ENCODE measurements at places on chromosomes 12 and 14. TPM values are rescaled to one million over a fixed set of nuclear protein-coding genes. Genes with fewer than 3 reads are reported as not detected.

Gene TMPRSS12
- not detected for total RNA-seq

Gene SETD1B
- 3.7 TPM for total RNA-seq

Gene NFYB
- total RNA-seq, result 47.8 TPM

DNA sequence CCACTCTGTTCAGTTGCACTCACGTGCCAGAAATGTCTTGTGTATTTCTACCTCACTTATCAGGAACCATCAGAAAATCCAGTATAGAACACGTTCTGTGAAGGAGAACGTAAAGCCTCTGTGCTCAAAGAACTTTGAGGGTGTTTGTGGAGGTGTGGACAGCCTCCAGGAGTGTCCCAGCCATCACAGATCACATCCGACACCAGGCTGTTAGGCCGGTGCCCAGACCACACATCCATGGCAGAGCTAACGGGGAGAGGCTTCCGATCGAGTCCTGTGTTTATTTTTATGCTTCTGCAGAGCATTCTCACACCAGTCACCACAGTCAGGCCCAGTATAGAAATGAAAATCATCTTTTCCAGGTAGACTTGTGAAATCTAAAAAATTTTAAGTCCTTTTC lies 53.6 kb downstream of the TPCN1 start:
- no peak for DNase-seq

DNA sequence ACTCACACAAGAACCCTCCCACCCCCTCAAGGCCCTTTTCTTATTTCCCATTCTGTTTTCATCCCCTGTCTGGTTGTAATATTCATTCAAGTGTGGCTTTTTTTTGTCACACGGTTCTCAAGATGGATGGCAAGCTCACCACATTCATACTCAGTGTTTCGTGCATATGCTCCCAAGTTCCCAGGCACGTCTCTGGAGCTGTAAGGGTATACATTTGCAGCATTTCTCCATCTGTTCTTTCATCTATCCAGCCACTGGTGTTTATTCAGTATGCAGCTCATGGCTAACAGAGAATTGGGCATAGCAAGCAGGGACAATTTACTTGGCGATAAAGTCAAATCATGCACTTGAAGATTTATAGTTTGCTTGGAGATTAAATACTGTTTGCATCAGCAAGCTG lies 212.1 kb downstream of the GRIN2B start:
- DNase-seq, result no peak

- no peak for DNase-seq
Observed at GRCh38 chr14:91568626-91569025, 58.5 kb upstream of the PPP4R3A start.

DNA sequence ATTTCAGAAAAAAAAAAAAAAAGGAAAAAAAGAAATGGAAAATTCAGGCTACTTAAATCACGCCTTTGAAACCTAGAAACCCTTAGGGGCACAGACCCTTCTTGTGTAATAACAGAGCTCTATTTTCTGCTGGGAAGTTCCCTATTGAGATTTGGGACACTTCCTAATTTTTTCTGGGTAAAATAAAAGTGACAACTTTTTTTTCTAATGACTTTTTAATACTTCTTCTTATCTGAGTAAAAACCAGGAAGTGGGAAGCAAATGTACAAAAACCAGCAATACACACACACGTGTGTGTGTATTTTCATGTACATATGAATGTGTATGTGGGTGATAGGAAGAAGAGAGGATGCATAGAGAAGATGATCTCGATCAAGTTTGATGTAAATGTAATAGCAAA lies 35.8 kb downstream of the ETV6 start:
- DNase-seq, result no peak

DNA sequence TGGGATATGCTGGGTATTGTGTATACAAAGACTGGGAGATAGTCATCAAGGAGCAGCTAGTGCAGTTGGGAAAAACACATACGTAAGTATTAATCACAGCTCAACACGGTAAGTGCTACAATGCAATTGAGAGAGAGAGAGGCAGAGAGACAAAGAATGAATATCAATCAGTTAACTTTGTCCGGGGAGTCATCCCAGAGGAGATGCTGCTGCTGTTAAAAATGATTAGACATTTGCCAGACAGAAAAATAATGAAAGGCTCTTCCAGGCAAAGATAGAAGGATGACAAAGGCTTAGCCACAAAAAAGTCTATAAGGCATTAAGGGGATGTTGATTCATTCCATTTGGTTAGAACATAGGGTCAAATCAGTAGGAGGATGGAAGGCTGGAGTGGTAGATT lies 45.1 kb downstream of the AKAP6 start:
- no peak for DNase-seq

DNA sequence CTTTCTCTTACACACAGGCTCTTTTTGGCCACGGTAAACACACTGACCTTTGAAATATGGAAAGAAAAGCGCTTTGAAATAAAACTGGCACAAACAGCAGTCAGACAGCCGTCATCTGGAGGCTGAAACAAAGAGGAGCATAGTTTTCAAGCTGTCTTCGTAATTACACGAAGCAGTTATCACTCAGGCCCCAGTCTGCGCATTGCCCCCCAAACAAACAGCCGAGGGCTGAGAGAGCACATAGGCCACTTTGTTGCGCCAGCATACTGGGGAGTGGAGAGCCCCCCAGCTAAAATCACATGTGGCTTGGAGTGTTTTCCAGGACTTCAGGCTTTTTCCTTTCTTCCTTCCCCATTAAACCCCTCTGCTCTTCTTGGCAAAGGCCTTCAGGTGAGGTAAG lies 142.9 kb upstream of the BTG1 start:
- DNase-seq, result no peak

GRCh38 chr12:97397008-97397407 lies 65.6 kb upstream of the RMST start:
- DNase-seq, result no peak

Gene A2ML1
- total RNA-seq, result not detected

GRCh38 chr14:58291646-58292045 lies 6.7 kb upstream of the ARID4A start:
- no peak for DNase-seq

- no peak for DNase-seq
Observed at GRCh38 chr12:50313256-50313931, 30.1 kb upstream of the LIMA1 start.

DNA sequence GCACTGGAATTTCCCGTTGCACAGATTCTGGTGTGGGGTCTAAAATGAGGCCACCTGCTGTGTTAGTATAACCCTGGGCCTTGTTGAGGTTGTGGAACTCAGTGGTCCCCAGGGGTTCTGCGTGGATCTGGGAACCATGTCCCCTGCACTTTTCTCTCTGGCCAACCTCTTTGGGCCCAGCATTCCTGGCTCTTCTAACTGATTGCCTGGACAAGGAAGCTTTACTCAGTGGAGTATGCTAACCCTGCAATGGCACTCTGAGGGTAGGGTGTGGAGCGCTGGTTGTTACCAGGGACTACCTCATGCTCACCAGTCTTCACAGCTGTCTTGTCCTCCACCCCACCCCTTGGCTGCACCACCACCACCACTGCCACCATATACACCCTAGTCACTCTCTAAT lies 39.2 kb downstream of the CPM start:
- no peak for DNase-seq

Gene SCYL2
- total RNA-seq, result 42.6 TPM

DNA sequence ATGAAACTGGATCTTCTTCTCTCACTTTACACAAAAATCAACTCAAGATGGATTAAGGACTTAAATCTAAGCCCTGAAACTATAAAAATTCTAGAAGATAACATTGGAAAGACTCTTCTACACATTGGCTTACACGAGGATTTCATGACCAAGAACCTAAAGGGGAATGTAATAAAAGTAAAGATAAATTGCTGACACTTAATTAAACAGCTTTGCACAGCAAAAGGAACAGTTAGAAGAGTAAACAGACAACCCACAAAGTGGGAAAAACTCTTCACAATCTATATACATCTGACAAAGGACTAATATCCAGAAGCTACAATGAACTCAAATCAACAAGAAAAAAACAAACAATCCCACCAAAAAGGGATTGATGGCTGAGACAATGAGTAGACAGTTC lies 74.4 kb downstream of the BLTP3B start:
- DNase-seq, result no peak

Gene MYF6
- 0.37 TPM for total RNA-seq

DNA sequence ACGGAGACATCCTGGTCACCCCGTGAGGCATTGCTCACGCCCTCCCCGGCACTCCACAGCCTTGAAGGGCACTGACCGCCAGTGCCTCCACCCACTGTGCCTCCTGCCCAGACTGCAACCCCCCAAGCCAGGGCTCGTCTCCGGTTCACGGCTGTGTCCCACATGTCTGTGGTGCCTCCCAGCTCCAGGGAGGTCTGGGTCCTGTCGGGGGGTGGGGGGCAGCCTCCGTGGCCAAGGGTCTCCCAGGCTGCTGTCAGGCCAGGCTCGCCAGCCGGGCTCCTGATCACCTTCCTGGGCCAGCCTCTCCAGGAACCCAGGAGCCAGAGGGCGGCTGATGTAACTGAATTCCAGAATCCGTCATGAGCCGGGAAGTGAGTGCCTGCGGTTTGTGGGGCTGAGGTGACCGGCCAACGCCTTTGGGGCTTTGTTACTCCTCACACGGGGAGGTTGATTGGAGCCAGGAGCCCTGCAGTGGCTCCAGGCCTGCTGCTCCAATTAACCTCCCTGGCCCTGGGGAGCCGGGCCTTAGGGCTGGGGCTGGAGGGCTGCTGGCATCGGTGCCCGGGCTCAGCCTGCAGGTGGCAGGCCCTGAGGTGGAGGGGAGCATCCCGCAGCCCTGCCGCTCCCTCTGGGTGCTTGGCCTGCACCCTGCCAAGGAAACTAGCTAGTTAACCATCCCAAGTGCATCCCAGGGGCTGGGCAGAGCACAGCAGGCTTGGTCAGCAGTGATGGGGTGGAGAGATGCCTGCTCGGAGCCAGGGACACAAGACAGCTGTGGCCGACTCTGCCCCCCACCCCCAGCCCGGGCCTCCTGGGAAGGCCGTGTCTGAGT lies 36.4 kb upstream of the FBRSL1 start:
- no peak for DNase-seq

- DNase-seq, result no peak
Observed at GRCh38 chr14:84688297-84689025, 841.5 kb upstream of the FLRT2 start.

DNA sequence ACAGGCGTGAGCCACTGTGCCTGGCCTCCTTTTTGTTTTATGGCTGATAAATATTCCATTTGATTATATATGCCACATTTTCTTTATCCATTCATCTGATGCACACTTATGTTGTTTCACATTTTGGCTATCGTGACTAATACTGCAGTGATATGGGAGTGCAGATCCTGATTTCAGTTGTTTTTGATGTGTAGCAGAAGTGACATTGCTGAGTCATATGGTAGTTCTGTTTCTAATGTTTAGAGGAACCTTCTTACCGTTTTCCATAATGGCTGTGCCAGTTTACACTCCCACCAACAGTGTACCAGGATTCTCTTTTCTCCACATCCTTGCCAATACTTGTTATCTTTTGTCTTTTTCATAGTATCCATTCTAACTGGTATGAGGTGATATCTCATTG lies 235.9 kb downstream of the ERC1 start:
- no peak for DNase-seq

- DNase-seq, result no peak
Observed at GRCh38 chr12:76470028-76470939, 89.3 kb downstream of the OSBPL8 start.

Measured in omental fat pad (tissue), 4 donors.